PC-9 (cell line): ENCODE measurements at places on chromosomes 13 and 19. TPM values are rescaled to one million over a fixed set of nuclear protein-coding genes. Genes with fewer than 3 reads are reported as not detected.

The NLRP11 gene
- not detected in 2 replicates for total RNA-seq

The FFAR2 gene
- not detected in 2 replicates for total RNA-seq

The DAPK3 gene
- 38.1 and 46.5 TPM in 2 replicates for total RNA-seq

The OR4F17 gene
- not detected in 2 replicates for total RNA-seq

DNA sequence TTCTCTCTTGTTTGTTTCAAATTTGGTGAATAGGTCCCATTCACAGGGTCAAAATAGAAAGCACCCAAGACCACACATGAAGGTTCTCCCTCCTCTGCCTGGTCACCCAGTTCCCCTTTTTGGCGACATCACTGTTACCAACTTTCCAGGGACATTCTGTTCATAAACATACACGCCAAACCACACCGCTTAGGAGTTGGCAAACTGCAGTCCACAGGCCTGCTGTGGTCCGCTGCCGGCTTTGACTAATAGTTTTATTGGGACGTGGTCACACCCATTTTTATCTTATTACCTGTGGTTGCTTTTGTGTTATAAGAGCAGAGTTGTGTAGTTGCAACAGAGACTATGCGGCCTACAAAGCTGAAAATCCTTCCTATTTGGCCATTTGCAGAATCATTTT is 24.2 kb downstream of the UHRF1 start:
- DNase-seq, result no peak
- no peaks in the 10 kb centered on the region for H3K36me3 ChIP-seq
- no peak overlapping the region for H3K27ac ChIP-seq
- H3K4me1 ChIP-seq, result no peaks in the 10 kb centered on the region
- H3K4me3 ChIP-seq, result no peak overlapping the region
- H3K27me3 ChIP-seq, result no peaks in the 10 kb centered on the region

- H3K27ac ChIP-seq, result no peak overlapping the region
- no peaks in the 10 kb centered on the region for H3K4me1 ChIP-seq
- no peak for DNase-seq
- no peaks in the 10 kb centered on the region for H3K36me3 ChIP-seq
Measured at GRCh38 chr13:81990652-81991051, 1649.7 kb upstream of the SPRY2 start.

- no peak overlapping the region for H3K27ac ChIP-seq
- H3K4me1 ChIP-seq, result peaks cover 11% of the 10 kb centered on the region
- no peak for DNase-seq
- no peaks in the 10 kb centered on the region for H3K36me3 ChIP-seq
Measured at GRCh38 chr19:39315933-39316332, 4.7 kb downstream of the LRFN1 start.

The C19orf81 gene
- total RNA-seq, result not detected in 2 replicates

- no peak overlapping the region for H3K4me3 ChIP-seq
- no peak for DNase-seq
- no peaks in the 10 kb centered on the region for H3K27me3 ChIP-seq
- no peak overlapping the region for H3K27ac ChIP-seq
Measured at GRCh38 chr13:71046360-71047079, 820.5 kb downstream of the DACH1 start.

DNA sequence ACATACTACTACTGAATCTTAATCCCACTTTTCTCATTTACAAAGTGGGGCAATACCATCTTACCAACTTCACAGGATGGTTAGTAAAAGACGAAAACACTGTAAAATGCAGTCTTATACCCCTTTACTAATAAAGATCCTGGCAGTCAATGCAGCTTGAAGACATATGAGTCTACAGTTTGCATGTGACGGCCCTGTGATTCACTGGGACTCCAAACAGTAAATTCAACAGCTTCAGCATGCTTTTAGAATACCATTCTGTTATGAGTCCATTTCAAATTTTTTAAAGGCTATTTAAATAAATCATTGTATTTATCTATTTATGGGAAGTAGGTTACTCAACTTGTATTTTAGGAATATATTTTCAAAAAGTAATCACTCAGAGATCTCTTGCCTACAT is 629.1 kb downstream of the LIG4 start:
- H3K36me3 ChIP-seq, result no peaks in the 10 kb centered on the region
- no peak overlapping the region for H3K27ac ChIP-seq
- no peaks in the 10 kb centered on the region for H3K4me1 ChIP-seq

The ZIC5 gene
- total RNA-seq, result 0.61 and 0.68 TPM in 2 replicates

DNA sequence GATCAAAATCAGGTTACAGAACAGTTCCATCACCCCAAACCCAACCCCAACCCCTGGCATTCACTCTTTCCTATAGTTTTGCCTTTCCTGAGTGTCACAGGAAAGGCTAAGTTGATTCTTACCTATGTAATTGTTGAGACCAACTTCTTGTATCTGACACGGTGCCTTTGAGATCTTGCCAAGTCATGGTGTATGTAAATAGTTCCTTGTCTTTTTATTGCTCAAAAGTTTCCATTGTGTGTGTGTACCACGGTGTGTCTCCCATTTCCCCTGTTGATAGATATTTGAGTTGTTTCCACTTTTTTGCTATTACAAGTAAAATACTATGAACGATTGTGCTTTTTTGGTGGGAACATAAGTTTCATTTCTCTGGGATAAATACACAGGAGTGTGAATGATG is 3.3 kb upstream of the IGFL2 start:
- no peak overlapping the region for H3K27ac ChIP-seq
- H3K4me1 ChIP-seq, result 0 out of 2 replicates have a peak, but pooled peaks cover 6% of the 10 kb centered on the region
- no peak for DNase-seq
- H3K4me3 ChIP-seq, result no peak overlapping the region

The ZNF426 gene
- 16.1 and 24.0 TPM in 2 replicates for total RNA-seq
